Caki2 (cell line): ENCODE measurements at places on chromosomes 3 and 15. TPM values are rescaled to one million over a fixed set of nuclear protein-coding genes. Genes with fewer than 3 reads are reported as not detected.

- DNase-seq = no peak
These were observed 108.3 kb downstream of the IGF2BP2 start for GRCh38 chr3:185716436-185717108.

DNA sequence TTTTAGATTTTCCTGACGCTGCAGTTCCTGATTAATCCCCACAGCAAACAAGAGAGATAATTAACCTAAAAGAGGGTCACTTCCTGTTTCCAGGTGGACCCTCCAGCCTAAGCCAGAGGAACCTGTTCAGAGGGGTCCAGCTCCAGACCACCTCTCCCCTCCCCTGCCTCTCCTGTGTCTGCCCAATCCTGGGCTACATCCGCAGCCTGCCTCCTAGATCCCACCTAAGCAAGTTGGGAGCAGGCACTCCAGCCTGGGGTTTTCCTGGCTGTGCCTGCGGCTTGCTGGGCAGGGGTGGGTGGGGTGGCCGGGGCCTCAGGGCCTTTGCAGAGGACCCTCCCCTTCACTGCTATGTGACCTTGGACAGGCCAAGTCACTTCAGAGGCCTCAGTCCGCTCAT lies 178.6 kb upstream of the LINGO1 start:
- no peak for DNase-seq

DNA sequence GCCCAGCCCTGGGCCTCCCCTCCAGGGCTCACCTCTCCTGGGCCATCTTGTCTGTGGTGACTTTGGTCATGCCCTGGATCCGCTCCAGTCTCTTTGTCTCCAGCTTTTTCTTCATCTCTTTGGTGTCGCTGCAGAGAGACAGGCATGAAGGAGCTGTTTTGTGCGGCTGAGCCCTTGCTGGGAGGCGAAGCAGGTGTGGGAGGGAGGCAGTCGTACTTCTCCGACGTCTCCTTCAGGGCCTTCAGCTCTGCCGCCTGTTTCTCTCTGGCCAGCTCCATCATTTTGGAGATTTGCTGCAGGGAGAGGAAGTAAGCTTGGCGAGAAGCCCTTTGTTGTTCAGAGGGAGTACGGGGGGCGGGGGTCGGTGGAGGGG lies 7.7 kb upstream of the ANKRD63 start:
- no peak for DNase-seq

DNA sequence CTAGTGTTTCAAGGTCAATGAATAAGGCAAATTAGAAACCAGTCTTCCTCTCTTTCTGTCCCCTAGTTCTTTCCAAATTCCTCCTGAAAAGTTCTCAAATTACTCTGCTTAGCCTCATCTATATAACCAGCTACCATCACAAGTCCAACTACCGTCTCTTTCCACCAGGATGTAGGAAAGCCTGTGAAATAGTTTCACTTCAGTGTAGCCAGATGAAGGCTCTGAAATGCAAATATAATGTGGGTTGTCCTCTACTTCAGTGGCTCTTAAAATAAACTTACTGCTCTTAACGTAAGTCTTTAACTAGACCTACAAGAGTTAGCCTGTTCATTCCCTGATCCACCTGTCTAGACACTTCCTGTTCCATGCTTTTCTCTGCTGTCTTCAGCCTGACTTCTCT lies 827.7 kb downstream of the ROBO1 start:
- no peak for DNase-seq

DNA sequence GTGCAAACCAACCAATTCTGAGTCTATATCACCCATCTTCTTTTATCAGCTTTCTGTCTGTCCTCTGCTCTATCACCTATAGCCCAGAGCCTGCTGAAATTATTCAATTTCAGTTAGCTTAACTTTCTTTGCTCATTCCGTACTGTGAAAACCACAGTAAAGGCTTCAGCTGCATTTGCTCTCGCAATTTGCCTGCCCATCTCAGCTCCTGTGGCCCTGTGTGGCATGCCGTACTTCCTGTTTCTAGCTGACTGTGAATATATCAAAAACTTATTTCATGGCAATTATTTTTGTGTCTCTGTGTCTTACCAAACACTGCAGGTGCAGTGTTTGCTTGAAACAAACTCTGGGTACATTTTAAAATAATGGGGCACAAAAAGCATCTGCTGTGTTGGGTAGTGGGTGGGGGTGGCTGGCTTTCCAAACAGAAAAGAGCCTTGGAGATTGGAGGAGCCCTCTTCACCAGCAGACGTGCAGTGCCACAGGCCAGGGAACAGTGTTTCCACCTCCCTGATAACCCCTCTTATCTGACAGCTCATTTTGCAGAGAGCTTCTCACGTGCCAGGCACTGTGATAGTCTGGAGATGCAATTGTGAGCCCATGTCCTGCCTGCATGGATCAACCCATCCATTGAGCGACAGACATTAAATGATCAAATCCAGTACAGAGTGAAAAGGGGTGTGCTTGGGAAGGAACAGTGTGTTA lies 45.2 kb downstream of the GASK1A start:
- no peak for DNase-seq

DNA sequence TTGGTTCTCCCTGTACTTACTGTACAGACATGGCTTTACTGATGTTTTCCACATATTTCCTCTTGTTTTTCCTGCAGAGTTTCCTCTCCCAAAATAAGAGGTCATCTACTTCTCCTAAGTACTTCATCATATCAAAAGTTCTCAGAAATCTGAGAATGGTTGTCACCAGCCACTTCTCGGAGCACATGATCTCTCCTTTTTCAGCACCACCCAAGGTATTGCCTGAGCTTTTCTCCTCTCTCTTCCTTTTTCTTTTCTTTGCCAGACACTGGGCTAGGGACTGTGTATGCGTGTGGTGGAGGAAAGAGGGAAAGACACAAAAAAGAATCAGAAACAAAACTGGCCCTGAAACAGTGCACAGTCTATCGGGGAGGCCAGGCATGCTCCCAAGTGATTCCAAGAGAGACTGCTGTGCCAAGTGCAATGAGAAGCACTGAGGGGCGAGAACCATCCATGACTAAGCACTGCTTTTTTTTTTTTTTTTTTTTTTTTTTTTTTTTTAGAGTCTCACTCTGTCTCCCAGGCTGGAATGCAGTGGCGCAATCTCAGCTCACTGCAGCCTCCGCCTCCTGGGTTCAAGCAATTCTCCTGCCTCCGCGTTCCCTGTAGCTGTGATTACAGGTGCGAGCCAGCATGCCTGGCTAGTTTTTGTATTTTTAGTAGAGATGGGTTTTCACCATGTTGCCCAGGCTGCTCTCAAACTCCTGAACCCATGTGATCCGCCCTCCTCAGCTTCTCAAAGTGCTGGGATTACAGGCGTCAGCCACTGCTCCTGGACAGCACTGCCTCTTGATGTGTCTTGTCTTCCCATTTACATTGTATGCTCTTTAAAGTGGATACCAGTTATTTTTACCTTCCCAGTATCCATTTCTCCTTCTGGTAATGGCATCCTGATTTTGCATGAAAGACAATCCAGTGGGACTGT lies 194.0 kb upstream of the FEZF2 start:
- DNase-seq = peak; percentile 55

GRCh38 chr3:105315144-105315543 lies 51.6 kb upstream of the ALCAM start:
- no peak for DNase-seq

- no peak for DNase-seq
These were observed 12.7 kb upstream of the PTPN9 start for GRCh38 chr15:75591655-75592364.

DNA sequence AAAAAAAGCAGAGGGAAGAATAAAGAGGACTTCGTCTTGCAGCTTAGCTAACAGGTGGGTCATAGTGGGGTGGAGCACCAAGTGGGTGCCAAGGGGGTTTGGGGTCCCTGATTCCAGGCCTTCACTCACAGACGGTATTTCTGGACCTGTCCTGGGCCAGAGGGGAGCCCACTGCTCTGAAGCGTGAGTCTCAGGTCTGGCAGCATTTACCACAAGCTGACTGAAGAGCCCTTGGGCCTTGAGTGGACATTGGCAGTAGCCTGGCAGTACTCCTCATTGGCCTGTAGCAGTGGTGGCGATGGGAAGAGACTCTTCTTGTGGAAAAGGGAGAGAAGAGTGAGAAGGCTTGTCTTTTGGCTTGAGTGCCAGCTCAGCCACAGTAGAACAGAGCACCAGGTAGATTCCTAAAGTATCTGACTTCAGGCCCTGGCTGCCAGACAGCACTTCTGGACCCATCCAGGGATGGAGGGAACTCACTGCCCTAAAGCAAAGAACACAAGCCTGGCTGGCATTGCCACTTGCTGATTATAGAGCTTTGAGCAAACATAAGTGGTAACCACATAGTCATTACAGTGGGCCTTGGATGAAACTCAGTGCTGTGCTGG lies 72.9 kb downstream of the GLDN start:
- no peak for DNase-seq

- DNase-seq = no peak
These were observed 161.0 kb upstream of the ADAMTS9 start for GRCh38 chr3:64848822-64849221.

DNA sequence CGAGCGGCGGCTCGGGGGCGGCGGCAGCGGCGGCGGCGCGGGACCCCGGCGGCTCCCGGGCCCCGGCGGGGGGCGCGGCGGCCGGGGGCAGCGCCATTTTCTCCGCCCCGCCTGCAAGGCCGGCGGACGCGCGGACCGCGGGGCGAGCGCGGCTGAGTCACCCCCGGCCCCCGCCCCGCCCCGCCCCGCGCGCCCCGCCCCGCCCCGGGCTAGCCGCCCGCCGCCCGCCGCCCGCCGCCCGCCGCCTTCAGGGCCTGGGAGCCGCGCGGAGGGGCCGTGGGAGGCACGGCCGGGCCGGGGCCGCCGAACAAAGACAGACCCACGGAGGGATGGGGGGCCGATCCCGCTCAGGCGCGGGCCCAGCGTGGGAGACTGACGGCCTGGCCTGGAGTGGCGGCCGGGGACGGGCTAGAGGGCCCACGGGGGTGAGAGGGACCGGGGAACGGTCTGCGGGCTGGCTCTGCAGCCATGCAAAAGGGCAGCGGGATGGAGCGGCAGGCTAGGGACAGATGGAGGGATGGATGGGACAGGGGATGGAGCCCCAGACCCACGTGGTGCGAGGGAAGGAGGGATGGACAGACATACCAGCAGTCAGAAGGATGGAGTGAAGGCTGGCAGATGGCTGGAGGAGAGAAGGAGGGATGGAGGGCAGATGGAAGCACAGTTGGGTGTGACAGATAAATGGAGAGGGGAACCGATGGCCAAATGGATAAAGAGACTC lies at the start of gene EIF4E3:
Gene EIF4E3, minus strand, starts transcription at position 132 of the 721 bp plus-strand sequence. Its CDS starts 35 bp downstream, at position 97.
- no peak for DNase-seq

GRCh38 chr3:24290596-24290995 lies 204.1 kb downstream of the THRB start:
- DNase-seq = peak; percentile 63

GRCh38 chr15:75177360-75178071 lies 24.2 kb upstream of the C15orf39 start:
- DNase-seq = no peak

- DNase-seq = no peak
These were observed 53.9 kb downstream of the CRTC3 start for GRCh38 chr15:90583471-90584252.

DNA sequence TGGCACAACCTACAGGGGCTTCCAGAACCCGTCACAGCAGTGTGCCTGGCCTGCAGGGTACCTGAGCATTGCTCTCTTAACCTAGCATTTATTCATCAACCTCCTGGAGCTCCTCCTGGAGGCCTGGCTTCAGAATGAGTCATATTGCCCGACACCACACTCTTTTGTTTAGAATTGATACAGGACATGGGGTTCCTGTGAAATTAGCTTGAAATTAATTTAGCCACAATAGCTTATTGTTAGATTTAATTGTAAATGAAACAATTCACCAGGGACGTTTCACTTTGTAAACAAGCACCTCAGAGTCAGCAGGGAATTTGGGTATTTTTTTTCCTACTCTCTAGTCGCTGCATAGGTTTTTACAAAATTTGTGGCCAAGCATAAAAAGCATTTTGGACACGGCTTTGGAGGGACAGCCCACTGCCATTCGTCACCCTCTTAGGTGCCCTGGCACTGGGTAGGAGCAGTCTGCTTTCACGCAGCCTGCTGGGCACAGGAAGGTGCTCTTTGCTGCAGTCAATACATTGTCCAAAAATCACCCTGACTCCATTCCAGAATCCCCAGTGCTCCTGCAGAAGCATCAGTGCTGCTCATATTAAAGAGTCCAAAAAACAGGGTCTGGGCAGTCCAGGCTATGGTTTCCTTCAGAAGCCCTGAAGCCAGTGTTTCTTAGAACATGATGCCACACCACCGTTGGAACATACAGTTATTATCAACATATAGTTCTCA lies 60.8 kb upstream of the MEF2A start:
- no peak for DNase-seq

DNA sequence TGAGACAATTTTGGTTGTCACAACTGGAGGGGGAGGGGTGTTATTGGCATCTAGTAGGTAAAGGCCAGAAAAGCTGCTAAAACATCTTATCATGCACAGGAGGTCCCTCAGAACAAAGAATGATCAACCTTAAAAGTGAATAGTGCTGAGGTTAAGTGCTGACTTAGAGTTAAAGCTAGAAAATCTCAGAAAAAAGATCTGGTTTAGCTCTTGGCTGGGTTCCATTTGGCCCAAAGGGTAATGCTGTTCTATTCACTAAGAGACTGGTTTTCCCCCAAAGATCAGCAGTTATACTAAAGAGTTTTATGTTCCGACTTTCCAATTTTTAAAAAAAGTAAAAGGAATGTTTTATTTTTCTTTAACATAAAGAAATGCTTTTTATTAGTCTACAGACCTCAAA lies 15.6 kb downstream of the DCBLD2 start:
- no peak for DNase-seq

GRCh38 chr3:182490596-182491491 lies 302.5 kb upstream of the ATP11B start:
- peak; percentile 44 for DNase-seq

- DNase-seq = no peak
These were observed 111.1 kb upstream of the VGLL3 start for GRCh38 chr3:87101861-87102625.

- DNase-seq = no peak
These were observed 43.4 kb downstream of the DHX30 start for GRCh38 chr3:47846186-47846879.

DNA sequence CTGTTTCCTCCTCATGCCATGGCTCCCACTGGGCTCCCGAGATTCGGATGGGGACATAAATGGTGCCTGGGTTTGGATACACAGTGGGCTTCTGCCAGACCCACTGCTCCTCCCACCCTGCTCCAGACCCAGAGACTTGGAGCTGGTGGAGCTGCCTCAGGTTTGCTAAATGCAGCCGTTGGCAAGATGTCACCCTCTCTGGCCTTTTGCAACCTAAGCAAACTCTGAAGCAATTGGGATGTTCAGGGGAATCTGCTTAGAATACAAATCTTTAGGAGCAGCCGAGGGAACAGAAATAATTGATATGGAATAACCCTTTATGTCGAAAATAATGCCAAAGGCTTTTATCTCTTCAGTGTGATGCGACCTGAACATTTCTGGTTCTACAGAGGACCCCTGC lies 33.4 kb downstream of the PRICKLE2 start:
- no peak for DNase-seq

GRCh38 chr15:76978522-76979330 lies 16.2 kb upstream of the PSTPIP1 start:
- no peak for DNase-seq

The IL17RD gene
- 0.81 and 2.6 TPM in 2 replicates for total RNA-seq

The WNT5A gene
- total RNA-seq = 8.1 and 10.9 TPM in 2 replicates

The SIDT1 gene
- total RNA-seq = not detected in 2 replicates

The ZMAT3 gene
- total RNA-seq = 6.2 and 9.8 TPM in 2 replicates

The UACA gene
- total RNA-seq = 8.0 and 16.2 TPM in 2 replicates

The C2CD4A gene
- total RNA-seq = 5.5 and 5.7 TPM in 2 replicates

The EPB42 gene
- total RNA-seq = not detected in 2 replicates

The MUC13 gene
- total RNA-seq = 0.37 TPM in 1 of 2 replicates, not detected in the other

The ZCWPW2 gene
- total RNA-seq = not detected in 2 replicates

The COL6A5 gene
- not detected in 2 replicates for total RNA-seq
